ENCODE measurements at places on chromosomes 2 and 18.

DNA sequence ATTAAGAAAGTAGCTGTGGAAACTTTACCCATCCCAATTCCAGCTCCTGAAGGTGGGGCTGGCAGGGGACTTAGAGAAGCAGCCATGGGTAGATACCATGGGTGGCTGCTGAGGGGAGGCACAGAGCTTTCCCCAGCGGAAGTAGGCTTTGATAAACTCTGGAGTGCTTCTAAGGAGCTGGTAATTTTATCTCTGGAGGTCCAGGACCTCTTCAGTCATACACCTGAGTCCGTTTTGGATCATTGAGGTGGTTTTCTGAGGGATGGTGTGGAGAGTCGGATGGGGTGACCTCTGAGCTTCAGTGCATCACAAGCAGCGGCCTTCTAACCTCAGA, 36.7 kb upstream of the BMP10 start:
- DNase-seq, result no peak

GRCh38 chr2:162063899-162064298, 10.1 kb downstream of the DPP4 start:
- DNase-seq, result no peak

DNA sequence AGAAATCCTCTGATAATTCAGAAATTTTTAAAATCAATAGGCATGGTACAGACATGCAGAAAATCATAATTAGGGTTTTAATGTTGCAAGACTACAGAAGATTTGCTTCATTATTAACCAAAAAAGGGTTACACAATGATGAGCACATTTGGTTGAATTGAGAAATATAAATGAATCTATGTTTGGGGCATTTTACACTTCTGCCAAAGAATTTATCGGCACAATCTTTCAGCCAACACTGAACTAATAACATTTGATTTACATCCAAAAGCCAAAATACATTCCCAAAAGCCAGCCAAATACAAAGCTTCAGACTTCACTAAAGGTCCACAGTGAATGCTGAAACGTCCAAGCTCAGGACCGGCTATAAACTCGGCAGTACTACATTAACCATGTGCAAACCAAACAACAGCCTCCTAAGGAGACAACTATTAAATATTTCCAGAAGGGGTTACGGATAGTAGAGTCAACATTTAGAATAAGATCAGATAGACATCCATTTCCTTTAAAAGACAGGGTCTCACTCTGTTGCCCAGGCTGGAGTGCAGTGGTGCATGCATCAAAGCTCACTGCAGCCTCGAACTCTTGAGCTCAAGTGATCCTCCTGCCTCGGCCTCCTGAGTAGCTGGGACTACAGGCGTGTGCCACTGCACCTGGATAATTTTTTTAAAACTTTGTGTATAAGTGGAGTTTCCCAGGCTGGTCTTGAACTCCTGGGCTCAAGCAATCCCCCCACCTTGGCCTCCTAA, 29.4 kb downstream of the SPRED2 start:
- DNase-seq, result no peak

DNA sequence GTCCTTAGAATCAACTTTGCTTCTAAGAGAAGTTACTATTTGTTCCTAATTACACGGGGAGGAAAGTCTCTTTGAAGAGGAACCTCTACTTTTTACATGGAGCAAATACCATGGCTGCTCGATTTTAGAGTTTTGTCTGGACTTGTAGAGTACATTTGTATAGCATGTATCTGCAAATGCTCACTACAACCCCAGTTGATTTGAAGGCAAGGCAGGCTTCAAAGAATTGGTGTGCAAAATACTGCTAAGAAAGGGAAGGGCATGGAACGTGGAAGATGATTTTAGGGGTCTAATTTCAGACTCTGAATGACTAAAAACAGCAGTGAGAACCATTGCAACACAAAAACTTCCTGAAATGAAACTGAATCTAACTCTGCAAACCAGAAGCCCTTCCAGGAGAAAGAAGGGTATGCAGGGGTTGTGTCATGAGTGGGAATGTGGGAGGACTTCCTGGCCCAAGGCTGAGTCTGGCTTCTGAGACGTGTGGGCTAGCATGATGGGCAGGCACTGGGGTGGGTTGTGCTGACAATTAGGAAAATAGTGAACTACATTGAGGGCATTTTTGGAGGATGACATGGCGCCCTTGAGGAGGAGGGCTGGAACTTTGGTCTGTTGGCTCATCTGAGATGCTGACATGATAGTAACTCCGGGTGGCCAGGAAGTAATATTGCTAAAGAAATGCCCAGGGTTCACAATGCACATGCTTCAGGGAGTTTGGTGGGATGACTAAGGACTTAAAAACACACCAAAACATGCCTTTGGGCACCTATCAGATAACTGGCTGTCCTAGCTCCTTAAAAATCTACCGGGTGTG, 18.9 kb upstream of the IL1R2 start:
- no peak for DNase-seq

DNA sequence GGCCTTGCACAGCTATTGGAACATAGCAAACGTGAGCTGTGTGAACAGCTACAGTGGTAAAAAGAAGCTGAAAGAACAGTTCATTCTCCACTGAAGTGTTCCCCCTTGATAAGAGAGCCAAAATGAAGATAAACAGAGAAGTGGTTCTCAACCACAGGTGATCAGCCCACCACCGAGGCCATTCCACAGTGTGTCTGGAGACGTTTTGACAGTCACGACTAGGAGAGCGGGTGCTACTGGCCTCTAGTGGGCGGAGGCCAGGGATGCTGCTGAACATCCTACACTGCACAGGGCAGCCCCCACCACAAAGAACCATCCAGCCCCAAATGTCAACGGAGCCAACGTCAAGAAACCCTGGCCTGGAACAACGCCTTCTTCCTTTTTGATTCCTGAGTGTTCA, 38.4 kb downstream of the ADCY3 start:
- no peak for DNase-seq

- DNase-seq, result peak; percentile 44
These were observed 101.9 kb downstream of the NOL4 start for GRCh38 chr18:34122724-34123334.

- DNase-seq, result no peak
These were observed 12.5 kb downstream of the SERPINB8 start for GRCh38 chr18:63982361-63982760.

All from RKO (cell line).